ENCODE measurements at places on chromosomes 12 and 14.

- DNase-seq, result no peak
Measured at GRCh38 chr12:39816671-39817185, 197.1 kb upstream of the ABCD2 start.

DNA sequence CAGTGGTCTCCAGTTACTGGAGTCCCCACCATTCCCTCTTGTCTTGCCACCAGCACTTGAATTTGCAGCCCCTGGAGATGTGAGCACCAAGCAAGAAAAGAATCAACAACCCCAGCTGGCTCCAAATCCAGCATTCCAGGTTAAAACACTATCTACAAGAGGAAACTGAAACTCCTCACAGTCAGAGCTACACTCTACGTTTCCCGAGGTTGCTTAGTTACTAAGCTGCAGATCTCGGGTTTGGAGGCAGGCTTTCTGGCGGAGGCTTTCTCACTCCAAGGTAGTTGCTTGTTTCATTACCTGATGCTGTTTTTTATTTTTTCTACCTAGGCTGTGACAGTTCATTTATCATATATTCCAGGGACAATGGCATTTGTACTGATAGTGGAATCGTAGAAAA lies 248.1 kb downstream of the GLT1D1 start:
- no peak for DNase-seq

GRCh38 chr12:1279050-1279449 lies 288.0 kb downstream of the ERC1 start:
- DNase-seq, result no peak

DNA sequence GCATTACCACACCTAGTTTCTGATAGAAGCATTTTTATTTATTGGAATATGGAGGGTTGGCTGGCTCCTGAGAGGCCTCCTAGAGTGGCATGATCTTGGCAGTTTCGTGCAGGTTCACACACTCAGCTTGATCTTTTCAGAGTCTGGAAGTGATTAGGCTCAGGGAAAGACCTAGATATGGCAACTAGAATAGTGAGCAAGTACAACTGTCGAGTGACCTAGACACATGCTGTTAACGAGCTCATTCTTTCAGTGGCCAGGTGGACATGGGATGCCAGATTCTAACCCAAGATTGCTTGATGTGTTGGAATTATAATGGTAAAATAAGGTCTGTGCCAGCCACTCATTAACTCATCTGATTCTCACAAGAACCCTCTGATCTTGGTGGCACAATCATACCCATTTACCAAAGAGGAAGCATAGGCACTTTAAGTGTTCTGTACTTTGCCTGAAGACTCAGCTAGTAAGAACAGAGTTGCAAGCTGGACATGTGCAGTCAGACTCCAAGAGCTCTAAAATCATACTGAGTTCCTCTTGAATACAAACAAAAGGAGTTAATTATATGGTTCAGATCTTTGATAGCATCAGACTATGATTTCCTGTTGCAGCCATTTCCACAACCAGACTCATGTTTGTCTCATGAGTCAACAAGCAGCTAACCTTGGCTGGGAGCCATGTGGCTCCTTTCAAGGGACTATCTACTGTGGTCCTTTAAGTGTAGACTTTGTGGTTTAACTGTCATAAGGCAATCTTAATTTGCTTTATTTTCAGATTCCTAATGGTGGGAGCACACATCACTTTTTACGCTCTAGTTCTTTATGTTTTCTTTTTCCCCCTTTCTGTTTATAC lies 144.2 kb downstream of the PLEKHA5 start:
- no peak for DNase-seq

- DNase-seq, result no peak
Measured at GRCh38 chr12:113476176-113476986, 4.7 kb upstream of the LHX5 start.

DNA sequence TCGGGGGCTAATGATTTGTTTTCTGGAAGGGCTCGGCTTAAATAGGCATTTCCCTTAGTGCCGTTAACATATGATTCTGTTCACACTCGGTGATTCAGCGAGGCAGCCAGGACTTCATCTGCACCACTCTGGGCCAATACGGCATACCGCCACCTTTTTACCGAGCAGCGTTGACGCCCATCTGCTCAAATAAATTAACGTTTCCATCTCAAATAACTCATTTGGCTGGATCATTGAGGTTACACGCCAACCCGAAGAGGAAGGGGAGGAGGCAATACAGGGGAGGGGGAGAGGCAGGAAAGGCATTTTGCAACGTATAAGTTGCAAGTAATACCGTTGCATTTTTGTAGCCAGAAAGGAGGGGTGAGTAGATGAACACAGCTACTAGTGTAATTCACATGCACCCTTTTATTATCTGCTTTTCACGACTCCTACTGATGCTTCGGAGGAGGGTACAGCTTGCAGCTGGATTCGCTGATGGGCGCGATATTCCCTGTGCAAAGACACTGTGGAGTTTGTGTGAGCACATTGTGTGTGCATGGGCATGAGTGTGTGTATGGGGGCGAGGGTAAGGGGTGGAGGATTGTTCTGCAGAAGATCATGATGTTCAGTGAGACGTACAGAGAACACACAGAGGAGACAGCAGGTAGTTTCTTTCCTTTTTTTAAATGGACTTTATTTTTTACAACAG lies 45.9 kb downstream of the MAP1LC3B2 start:
- DNase-seq, result no peak

- DNase-seq, result no peak
Measured at GRCh38 chr12:89472508-89472907, 52.1 kb downstream of the GALNT4 start.

DNA sequence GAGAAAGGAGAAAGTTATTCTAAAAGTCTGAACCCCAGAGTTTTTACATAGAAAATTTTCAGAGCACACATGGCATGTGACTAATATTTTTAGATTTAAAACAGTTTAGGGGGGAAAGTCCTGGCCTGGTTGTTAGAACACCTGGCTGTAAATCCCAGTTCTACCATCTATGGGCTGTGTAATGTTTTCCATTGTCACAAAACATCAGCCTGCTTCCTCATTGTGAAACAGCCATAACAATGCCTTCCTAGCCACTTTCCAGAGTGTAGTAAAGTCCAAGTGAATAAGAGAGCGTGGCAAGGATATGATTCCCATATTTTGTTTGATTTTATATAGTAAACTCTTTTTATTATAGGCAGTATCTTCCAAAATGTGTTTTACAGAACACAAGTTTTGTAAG lies 310.0 kb upstream of the DCN start:
- no peak for DNase-seq

GRCh38 chr12:121784460-121784859 lies 9.0 kb downstream of the RHOF start:
- no peak for DNase-seq

- no peak for DNase-seq
Measured at GRCh38 chr14:104421892-104422828, 157.4 kb upstream of the C14orf180 start.

DNA sequence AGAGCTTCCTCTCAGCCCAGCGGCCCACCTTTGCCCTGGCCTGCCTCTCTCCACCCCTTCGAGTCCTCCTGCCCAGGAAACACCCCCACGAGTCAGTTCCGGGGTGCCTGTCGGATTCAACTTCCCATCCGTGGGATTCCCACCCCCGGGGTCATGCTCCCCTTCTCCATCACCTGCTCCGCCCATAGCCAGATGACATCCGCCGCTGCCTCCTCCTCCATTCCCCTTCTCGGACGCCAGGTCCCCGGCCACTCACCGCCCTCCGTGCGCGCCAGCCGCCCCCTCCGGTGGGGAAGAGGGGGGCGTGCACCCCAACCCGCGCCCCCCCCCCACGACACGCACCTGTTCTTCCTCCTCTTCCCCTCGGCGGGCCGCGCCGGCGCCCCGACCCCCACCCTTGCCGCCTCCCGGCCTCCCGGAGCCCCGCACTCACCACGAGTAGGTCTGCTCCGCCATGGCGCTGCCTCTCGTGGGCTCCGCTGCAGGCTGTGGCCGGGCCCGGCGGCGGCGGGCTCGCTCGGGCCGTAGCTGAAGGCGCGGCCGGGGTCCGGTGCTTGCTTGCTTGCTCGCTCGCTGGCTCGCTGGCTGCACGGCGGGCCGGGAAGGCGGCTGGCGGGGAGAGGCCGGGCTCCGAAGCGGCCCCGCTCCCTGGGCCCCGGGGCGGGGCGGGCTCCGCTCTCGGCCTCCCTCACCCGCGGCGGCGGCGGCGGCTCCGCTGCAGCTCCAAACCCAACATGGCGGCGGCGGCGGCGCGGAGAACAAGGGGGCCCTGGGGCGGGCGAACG lies 554 bp downstream of the SPPL3 start:
- peak; percentile 68 for DNase-seq

DNA sequence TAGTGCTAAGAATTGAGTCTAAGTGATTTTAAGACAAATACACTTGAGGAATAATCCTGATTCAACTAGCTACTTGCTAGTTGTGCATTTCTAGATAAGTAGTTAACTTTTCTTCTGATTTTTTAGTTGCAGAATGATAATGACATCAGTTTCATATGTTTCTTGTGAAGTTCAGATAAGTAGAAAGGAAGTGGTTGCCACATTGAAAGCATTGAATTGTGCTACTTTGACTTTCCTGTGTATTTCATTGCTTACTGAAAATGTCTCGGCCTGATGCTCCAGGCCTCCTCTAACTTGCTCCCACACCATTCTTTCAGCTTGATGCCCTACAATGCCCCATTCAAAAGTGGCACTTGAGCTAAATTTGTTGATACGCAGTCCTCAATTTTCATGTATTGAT lies 980.0 kb downstream of the TMTC2 start:
- DNase-seq, result no peak

Data from naive B cell (primary cell).